ENCODE measurements at places on chromosomes 1 and 21.

DNA sequence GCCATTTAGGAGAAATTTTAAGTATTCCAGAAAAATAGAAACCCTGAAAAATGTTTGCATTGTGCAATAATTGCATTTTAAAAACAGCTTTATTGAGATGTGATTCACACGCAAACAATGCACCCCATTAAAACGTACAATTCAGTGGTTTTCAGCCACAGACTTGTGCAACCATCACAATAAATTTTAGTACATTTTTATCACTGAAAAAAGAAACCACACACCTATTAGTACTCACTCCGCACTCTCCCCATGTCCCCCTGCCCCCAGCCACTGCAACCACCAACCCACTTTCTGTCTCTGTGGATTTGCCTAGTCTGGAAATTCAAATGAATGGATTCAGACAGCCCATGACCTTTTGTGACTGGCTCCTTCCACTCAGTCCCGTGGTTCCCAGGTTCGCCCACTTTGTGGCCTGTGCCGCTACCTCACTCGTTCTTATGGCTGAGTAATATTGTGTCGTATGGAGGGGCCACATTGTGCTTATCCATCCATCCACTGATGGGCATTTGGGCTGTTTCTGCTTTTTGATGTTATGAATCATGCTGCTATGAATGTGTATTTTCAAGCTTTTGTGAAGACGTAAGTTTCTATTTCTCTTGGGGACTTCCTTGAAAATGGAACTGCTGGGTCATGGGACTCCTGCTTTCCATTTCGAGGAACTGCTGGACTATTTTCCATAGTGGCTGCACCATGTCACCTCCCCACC, 147.7 kb upstream of the ARHGEF16 start:
- DNase-seq: no peak

DNA sequence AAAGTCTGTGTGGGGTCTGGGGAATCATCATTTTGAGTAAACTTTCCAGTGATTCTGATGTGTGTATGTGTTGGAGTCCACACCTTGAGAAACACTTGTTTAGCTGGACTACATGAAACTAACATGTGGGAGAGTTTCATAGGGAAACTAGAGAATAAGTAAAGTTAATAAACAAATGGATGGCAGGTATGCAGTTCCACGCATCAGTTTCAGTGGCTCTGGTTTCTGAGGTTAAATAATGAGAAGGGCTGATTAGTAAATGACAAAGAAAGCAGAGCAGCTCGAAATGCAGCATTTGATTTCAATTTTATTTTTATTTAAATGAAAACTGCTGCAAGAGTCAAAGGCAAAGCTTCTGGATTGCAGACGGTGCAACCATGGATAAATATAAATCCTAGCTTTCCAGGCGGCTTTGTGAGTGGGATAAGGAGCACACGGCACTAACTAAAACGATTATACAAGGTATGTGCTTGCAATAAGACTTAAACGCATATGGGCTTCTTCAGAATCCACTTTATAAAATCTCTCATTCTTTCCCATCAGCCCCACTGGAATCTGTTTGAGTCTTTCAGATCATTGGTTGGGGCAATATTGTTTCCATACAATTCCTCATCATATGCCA, 310.7 kb downstream of the PLPP3 start:
- DNase-seq: no peak

- no peak for DNase-seq
Observed at GRCh38 chr1:197413564-197413963, 145.5 kb downstream of the CRB1 start.

DNA sequence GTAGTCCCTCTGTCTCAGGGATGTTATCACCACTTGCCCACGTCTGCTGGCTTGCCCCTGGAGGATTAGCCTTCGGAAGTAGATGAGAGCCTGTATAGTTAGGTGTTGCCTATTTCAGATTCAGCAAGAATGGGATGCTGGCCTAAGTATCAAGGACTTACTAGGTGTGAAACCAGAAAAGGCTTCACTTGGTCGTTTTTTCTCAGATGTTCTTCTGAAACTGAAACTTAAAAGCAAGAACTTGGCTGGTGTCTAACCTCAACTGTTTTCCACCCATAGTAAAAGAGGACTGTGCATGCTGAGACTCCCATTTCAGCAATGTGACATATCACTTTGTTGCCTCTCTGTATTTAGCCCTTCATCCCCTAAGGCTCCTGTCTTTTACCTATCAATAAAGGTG, 67.0 kb upstream of the LRRC53 start:
- no peak for DNase-seq

GRCh38 chr1:8497210-8497819, 179.4 kb downstream of the SLC45A1 start:
- no peak for DNase-seq

- no peak for DNase-seq
Observed at GRCh38 chr1:43285269-43285990, at the start of gene C1orf210. C1orf210 (minus strand) TSS chr1:43285581; CDS start chr1:43283270, 2,311 bp downstream.
